ENCODE measurements at places on chromosomes 5 and 9.

DNA sequence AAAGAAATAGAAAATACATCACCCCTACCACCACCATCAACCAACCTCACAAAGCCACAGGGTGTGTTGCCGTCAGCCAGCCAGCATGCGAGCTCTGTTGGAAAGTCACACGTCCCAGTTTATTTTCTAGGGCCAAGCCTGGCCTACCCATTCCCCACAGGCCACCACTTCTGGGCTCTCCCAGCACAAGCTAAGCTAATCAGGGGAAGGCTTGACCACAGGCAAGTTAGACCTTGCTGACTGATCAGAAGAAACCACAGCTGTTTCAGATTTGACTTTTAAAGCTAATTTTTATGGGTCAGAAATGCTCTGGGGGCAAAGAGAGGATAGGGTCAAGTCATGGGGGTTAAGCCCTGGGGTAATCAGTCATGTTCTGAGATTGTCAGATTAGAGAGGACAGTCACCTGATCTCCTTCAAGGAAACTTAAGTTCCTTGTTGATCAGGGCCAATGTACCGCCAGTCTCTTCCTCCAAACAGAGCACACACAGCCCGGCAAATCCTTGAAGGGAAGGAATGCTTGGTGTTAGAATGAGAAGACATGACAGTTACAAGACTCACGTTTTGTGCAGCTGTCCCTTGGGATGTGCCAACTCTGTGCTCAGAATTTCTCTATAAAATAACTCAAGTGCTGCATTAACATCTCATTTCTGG is 7.6 kb downstream of the SHB start:
- DNase-seq, result no peak

DNA sequence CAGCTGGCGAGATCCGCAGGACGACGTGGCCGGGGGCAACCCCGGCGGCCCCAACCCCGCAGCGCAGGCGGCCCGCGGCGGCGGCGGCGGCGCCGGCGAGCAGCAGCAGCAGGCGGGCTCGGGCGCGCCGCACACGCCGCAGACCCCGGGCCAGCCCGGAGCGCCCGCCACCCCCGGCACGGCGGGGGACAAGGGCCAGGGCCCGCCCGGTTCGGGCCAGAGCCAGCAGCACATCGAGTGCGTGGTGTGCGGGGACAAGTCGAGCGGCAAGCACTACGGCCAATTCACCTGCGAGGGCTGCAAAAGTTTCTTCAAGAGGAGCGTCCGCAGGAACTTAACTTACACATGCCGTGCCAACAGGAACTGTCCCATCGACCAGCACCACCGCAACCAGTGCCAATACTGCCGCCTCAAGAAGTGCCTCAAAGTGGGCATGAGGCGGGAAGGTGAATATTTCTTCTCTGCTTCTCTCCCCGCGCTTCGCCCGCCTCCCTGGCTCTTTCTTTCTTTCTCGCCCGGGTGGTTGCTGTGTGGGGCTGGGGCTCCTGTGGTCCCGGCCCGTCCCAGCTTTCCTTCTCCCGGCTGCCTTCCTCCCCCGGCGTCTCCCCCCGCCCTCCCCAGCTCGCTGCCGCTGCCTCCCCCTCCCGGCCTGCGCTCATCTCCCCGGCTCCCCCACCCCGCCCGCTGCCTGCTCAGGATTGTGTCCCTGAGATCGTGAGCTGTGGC is 2.2 kb downstream of the NR2F1 start:
- no peak for DNase-seq

GRCh38 chr5:171449426-171449825 is 30.0 kb downstream of the FGF18 start:
- no peak for DNase-seq

GRCh38 chr9:111836311-111836710 is 41.6 kb upstream of the SHOC1 start:
- DNase-seq, result no peak

DNA sequence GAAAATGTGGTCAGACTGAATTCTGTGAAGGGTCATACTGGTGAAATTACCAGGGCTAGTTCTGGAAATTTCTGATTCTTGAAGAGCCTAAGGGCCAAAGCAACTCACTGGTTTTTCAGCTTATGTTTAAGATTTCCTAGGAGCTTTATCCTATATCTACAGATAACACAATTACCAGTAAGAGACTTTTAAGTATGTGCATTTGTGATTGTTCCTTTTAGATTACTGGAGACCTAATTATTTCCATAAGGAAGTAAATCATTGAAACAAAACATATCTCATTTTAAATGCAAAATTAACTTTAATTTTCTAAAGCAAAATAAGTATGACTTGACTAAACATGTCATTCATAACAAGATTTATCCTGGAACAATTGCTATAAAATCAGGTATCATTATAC is 134.2 kb downstream of the MPDZ start:
- DNase-seq, result no peak

DNA sequence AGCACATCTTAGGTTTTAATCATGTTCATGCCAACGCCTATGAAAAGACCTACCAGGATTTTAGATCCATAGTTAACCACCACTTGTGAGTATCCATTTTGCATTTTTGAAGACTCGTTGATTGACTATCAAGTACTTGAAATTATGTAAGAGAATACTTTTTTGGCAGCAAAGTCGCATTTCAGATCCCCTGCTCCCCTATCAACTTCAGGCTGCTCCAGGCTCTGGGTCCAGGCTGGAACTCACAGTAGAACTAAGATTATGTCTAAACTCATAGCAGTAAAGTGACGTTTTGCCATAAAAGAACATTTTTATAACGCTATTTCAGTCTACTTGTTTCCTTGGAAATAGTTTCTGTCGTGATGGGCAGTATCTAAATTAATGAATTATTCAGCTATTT is 267.7 kb downstream of the FANCC start:
- DNase-seq, result no peak
